Posterior cingulate gyrus (tissue), 11 donors: ENCODE measurements at places on chromosomes 12 and 14.
A peak's percentile ranks its signal among the peaks of the same experiment; 100 is the strongest.

DNA sequence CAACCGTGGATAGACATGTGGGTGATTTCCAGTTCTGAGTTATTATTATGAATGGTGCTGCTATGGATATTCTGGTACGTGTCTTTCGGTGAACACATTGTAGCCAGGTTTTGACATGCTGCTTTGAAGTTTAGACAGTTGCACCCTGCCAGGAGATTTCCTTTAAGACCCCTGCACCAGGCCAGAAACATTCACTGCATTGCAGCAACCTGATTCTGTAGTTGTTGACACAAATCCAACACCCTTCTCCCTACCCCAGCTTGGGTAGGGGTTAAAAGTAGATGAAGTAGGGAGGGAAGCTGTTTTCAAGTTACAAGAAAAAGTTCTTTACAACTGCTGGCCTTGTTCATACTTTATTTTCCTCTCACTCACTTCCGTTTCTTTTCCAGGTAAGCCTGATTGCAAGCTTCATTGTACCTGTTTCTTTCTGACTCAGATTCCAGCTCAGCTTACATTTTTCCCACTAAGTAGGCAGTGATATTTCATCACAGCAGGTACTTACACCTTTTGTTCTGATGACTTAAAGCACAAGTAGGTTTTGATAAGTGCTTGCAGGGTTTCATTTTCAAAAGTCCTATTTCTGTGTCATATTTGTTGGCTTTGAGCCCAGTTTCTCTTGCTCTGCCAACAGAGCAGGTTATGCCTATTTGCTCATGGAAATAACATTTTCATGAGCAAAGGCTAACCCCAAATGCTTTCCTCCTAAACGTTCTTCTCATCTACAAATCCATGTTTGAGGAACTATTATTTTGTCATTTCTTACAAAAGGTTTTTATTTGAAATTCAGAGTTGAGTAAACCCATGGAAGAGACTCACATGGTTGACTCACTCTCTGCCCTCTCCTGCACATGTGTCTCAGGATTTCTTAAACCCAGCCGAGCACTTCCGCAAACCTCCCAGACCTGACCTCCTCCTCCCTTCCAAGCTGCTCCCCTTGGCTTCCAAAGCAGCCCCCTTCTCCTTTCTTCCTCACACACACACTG, 12.1 kb upstream of the LTA4H start:
- no peak for DNase-seq

GRCh38 chr14:65302571-65303189, 109.8 kb upstream of the FUT8 start:
- no peak for DNase-seq

DNA sequence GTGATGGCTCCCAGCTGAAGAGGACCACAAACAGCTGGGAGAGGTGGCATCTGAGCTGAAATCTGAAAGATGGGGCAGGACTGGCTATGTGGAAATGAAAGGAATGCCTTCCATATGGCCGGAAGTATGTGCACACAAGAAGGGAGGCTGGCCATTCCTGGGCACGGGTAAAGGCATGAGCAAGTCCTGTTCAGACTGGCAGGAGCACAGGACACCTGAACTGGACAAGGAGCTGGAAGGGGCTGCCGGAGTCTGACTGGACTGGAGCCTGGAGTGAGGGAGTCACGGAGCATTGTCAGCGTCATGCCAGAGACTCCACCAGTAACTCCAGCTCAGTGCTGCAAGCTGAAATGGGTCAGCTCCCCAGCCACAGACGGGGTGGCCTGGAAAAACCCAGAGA, 11.9 kb upstream of the TC2N start:
- DNase-seq = no peak

DNA sequence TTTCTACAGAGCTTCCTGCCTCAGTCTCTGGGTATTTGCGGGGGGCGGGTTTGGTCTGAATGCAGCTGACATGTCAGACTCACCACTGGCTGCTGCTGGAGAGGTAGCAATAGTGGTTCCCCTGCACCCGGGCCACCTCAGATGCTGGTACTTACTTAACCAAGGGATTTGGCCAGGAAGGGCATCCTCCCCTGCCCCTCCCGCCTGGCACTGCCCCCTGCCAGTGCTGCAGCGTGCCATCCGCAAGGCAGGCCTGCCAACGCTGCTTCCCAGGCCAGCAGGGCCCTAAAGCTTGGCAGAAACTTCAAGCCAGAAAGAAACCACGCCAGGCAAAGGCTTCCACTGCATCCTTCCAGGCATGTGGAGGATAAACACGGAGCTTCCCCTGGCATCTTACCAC, 22.1 kb downstream of the RAB35 start:
- peak; percentile 53 for DNase-seq

DNA sequence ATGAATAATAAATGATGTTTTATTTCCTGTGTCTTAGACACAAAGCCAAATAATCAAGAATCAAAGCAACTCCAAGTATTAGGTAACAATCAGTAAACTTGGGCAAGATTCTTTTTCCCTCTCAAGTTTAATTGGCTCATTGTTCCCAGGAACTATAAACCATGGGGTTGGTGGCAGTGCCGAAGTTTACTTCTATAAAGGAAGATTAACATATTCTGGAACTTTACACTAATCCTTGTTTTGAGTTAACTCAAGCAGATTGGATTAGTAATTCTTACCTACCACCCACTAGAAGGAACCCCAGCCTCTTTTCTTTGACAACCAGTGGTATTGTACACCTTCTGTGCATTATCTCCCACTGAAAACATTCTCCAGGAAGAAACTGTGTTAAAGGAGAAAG, 197.1 kb downstream of the EXOC5 start:
- DNase-seq = no peak

- DNase-seq = no peak
Observed at GRCh38 chr14:89844508-89844907, 110.0 kb downstream of the EFCAB11 start.

DNA sequence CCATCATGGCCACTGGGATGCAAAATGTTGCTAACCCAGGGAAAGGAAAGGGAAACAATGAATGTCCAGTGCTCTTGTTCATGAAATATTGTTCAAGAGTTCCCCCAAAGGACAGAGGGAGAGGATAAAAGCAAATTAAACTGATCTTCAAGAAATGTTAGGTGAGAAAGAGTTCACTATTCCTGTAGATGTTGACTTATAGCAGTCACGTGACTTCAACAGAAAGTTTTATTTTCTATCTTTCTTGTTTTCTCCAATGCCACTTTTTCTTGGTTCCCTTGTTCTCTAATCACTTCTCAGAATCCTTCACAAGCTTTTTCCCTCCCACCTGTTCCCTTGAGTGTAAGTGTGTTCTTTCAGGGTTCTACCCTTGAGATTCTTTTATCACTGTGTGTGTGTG, 245.3 kb downstream of the C12orf42 start:
- no peak for DNase-seq

DNA sequence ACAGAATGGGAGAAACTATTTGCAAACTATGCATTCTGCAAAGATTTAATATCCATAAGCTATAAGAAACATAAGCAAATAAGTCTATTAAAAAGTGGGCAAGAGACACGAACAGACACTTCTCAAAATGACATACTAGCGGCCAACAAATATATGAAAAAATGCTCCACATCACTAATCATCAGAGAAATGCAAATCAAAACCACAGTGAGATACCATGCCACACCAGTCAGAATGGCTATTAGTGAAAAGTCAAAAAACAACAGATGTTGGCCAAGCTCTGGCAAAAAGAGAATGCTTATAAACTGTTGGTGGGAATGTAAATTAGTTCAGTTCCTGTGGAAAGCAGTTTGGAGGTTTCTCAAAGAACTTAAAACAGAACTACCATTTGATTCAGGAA, 121.3 kb downstream of the KCNMB4 start:
- no peak for DNase-seq

DNA sequence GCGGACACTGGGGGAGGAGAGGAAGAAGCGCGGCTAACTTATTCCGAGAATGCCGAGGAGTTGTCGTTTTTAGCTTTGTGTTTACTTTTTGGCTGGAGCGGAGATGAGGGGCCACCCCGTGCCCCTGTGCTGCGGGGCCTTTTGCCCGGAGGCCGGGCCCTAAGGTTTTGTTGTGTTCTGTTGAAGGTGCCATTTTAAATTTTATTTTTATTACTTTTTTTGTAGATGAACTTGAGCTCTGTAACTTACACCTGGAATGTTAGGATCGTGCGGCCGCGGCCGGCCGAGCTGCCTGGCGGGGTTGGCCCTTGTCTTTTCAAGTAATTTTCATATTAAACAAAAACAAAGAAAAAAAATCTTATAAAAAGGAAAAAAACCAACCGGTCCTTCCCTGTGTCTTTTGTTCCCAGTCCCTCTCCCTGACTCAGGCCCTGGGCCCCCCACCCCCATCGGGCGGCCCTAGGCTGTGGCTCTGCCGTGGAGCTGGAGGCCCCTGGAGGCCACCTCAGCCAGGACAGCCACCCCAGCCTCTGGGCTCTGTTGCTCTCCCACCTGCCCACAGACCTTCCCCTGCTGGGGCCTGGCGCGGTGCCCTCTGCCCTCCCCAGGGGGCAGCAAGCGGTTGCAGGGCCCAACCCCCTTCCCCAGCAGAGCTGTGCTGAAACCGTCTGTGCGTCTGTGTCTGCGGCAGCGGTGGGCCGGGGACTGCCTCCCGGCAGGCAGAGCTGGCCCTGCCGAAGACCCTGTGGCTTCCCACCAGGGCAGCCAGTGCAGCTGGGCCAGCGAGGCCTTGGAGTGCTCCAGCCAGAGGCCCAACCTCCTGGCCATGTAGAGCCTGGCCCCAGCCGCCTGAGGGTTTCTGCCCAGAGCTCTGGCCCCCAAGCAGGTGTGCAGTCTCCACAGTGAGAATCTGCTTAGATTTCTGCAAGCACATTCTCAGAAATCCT, 4.0 kb upstream of the CRIP2 start:
- DNase-seq = no peak

DNA sequence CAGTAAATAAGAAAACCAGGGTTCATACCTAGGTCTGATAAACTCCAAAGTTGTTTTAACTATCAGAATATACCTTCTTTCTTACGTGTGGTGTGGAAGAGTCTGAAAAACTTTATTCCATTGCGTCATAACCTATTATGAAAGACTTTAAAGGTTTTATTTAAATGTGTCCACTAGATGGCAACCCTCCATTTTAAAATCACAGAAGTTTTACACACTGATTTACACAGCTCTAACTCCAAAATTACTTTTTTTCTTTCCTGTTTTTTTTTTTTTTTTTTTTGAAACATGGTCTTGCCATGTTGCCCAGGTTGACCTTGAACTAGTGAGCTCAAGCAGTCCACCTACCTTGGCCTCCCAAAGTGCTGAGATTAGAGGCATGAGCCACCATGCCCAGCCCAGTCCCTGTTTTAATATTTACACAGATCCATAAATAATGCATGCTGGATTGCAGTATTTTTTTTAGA, 17.3 kb upstream of the TMPRSS12 start:
- no peak for DNase-seq

DNA sequence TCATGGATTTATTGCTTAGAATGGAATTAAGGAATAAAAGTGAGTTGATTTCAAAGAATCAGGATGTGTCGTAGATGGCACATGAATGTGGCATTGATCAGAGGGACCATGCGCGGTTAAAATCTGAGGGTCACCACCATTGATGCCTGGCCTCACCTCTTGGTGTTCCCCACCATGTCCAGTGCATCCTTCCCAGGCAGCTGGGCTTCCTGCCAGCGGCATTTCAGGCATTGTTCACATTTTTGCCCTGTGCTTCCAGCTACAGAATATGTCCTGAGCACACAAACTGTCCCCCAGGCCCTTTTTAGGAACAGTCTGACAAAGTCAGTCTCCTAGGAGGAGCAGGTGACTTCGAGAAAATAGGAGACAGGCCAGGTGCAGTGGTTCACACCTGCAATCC, 42.0 kb upstream of the TSPAN9 start:
- DNase-seq = no peak

- no peak for DNase-seq
Observed at GRCh38 chr14:61388173-61388975, 67.0 kb downstream of the PRKCH start.

DNA sequence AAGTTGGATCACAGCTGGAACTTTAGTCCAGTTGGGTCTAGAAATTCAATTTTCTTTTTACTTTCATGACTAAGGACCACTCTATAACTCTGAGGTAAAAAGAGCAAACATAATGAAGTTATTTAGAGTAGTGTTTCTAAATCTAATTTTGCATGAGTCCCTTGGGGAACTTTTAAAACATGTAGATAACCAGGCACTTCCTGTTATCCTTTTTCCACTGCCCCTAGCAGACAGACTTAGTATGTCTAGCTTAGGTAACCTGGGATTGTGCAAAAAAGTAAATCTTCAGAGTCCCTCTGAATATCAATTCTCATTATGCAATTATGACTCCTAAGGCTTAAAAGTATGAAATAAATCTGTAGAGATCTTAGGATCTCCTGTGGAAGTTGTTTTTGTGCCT, 371.2 kb downstream of the DIO2 start:
- DNase-seq = no peak

DNA sequence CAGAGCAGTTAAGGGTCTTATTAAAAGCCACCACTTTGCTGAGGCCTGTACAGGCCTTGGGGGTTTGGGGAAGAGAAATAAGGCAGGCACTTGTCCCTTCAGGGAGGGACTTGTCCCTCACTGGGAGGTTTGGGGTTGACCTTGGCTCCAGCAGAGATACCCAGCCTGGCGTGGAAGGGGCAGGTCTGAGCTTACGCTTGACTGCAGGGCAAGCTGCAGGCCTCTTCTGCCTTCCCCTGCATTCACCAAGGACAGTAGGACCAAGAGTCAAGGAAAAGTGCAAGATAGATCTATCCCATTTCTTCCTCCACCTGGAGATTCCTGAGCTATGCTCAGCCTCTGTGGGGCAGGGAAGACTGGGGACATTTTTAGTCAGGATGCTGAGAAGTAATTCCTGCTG, 154.3 kb downstream of the SMOC1 start:
- DNase-seq = no peak

DNA sequence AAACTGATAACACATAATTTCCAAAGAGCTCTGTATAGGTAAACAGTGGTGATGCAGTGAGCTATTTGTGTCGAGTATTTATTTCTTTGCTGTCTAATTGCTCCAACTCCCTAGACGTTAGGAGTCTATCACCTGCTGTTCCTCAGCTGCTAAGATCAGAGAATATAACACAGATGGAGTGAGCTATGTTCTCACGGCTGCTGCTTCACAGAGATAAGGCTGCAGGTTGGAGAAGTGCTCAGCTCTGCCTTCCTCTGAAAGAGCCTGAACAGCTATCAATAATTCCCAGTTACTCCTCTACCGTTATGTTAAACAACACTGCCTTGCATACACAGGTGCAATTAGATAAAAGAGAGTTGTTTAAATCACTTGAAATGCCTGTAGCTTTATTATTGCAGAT, 103.2 kb upstream of the MDGA2 start:
- DNase-seq = no peak

- DNase-seq = no peak
Observed at GRCh38 chr12:10559244-10559643, 53.6 kb downstream of the EIF2S3B start.

GRCh38 chr12:14373217-14373616, 7.7 kb downstream of the ATF7IP start:
- no peak for DNase-seq
